ENCODE measurements at places on chromosomes 16 and 17.

- no peak for DNase-seq
Observed at GRCh38 chr16:7321661-7322060, 11.0 kb upstream of the RBFOX1 start.

DNA sequence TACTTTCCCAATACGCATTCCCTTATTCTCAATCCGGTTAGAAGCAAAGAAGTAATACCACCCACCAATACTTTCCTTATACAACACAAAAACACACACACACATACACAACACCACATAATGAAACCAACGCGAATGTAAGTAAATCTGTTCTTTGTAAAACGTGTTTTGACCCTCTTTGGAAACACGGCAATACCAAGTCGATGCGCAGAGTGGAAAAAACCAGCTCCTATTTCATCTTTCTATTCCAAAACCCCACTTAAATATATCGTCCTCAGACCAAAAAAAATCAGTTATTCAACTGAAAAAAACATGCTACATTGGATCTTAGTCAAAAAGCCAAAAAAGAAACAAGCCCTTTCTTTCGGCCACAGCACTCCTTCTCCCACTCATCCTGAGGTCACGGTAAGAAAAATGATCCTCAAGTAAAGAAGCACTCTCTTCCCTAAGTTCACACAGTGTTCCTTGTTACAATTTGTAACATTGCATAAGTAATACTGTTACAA, 31.0 kb upstream of the ARL4D start:
- DNase-seq = peak; percentile 94

GRCh38 chr16:30104090-30104489, 8.1 kb upstream of the YPEL3 start:
- no peak for DNase-seq

DNA sequence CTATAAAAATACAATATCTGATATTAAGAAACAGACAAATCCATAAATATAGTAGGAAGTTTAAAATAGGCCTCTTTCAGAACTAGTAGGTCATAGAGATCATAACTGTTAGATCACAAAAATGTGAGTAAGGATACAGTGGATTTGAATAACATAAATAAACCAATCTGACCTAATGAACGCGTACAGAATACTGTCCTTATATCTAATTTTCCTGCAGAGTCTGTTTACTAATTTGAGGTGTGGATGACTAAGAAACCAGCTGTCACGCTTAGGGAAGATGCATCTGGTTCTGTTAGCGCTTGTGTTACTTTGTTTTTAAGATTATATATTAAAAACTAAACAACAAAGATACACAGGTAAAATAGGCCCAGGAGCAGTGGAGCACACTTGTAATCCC, 14.8 kb downstream of the CPD start:
- no peak for DNase-seq

- DNase-seq = peak; percentile 20
Observed at GRCh38 chr17:44266402-44267164, 1.4 kb downstream of the SLC4A1 start.

GRCh38 chr17:48529683-48530009, 1.2 kb downstream of the HOXB1 start:
- no peak for DNase-seq

- DNase-seq = no peak
Observed at GRCh38 chr16:50555952-50556673, 7.9 kb downstream of the NKD1 start.

DNA sequence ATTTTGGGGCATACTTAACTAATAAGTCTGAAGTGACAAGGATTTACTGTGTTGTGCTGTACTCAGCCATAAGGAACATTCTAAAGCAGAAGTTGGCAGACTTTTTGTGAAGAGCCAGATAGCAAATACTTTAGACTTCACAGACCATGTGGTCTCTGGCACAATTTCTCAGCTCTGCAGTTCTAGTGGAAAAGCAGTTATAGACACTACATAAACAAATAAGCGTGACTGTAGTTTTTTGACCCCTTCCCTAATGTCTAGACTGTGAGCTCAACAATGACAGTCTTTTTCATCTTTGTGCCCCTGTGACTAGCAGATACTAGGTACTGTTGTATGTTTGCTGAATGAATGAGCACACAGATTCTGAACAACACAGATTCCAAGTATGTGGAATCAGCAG, 4.9 kb downstream of the RPAIN start:
- no peak for DNase-seq

DNA sequence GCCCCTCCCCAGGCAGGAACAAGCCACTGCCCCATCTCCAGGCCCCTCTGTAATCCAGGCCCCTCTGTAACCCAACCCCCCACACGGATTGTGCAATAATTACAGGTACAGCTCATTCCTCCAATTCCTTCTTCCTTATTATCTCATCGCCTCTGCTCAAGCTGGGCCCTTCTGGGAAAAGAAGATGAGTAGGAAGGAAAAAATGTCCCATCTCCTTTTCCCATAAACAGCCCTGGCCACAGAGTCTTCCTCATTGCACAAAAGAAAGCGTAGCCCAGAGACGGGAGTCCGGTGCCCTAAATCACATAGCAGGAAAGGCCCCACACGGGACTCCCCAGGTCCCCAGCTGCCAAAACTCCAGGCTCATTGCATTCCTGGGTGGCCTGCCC, 3.6 kb upstream of the LITAFD start:
- DNase-seq = no peak

DNA sequence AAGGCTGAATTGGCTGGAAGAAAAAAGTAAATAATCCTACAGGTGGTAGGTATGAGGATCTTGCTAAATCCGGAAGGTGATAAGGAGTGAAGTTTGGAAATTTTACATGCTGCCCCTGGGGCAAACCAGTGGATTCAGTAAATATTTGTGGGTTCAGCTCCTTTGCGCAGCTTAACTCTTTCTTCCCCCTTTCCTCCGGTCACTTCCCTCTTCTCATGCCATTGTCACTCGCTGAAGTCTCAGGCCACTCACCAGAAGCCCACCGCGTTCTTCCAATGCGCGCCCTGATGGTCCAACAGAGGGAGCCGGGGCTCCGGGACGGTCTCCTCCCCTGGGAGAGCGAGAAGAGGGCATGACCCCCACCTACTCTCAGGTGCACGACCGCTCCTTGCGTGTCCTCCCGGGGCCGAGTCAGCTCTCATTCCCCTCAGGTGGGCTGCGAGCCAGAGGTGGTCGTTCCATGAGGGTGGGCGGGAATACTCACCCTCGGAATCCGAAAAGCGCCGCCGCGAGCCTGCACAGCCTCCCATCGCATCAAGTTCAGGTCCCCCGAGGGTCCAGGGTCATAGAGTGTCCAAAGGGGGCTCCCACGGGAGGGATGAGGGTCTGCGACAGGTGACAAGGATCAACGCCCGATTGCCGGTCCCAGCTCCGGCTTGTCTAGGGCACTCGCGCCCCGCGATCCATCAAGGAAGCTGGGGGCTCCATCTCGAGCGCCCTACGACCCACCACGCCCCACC, 474 bp downstream of the CLN3 start:
- DNase-seq = no peak

GRCh38 chr17:1638624-1639300, 6.8 kb downstream of the SCARF1 start:
- no peak for DNase-seq

GRCh38 chr16:19563377-19563776, 7.9 kb downstream of the VPS35L start:
- no peak for DNase-seq

DNA sequence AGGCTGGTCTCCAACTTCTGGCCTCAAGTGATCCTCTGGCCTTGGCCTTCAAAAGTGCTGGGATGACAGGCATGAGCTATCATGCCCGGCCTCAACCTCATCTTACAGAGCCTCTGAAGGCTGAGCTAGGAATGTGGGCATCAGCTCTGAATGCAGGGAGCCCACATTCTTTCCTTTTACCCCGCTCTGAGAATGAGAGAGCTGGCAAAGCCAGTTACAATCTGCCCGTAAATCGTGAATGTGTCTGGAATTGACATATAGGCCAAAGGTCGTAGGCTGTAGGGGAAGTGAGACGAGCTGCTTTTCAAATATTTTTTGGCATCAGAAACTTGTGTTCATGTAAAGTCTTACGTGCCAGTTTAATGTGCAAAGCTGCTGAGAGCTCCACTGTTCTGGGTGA, 4.5 kb downstream of the TMEM238L start:
- peak; percentile 28 for DNase-seq

DNA sequence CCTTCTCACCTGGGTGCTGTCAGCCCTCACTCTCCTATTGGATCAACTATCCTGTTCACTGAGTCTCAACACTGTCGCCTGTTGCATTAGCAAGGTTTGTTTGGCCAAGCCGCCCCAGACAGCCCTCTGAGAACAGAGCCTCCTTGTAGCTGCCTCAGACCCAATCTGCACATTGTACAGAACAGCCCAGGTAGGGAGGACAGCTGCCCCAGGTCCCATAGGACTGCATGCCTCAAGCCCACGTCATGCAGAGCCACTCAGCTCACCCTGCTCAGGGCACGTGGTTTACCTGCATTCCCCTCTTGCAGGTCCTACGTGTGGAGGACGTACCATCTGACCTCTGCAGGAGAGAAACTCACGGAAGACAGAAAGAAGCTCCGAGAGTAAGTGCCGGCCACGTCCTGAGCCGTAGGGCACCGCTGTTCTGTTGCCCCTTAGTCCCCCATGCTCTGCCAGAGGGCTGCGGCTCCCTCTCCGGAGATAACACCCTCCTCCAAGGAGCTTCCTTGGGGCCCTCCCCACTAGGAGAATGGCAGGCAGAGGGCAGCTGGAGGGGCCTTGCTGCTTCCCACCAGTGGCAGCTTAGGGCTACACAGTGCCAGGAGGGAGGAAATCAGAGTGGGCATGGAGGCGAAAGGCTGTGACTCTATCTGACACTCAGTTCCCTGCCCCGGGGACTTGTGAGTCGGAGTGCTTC, 2.8 kb downstream of the SNRNP25 start:
- DNase-seq = no peak

DNA sequence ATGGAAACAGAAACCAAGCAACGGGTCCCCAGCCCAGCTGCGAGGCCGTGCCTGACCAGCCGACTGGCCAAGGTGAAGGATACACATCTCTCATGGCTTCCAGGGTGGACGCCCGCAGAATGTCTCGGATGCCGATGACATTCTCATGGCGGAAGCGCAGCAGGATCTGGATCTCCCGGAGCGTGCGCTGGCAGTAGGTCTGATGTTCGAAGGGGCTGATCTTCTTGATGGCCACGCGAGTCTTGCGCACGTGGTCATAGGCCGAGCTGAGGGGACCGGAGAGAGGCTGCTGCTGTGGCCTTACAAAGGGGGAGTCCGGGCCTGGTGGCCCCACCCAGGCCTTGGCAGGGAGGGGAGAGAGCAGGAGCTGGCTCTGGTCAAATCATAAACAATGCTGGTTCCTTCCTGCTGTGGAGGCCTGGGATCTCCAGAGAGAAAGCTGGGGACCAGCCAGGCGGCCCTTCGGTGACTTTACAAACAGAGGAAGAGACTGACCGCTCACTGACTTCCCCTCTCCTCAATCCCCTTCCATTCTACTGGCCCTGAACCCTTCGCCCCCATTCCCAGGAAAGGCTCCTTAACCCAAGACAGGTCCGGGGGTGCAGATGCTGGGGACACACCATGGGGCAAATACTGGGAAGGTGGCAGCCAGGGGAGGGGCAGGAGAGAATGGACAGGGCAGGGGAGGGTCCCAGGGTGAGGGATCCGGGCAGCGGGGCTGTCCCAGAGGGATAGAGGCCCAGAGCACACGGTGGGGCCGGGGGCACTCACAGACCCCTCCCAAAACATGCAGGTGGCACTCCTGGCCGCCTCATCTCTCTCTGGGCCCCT, 1.1 kb downstream of the MAPK3 start:
- DNase-seq = no peak

GRCh38 chr17:2064980-2065785, 10.3 kb downstream of the HIC1 start:
- no peak for DNase-seq

DNA sequence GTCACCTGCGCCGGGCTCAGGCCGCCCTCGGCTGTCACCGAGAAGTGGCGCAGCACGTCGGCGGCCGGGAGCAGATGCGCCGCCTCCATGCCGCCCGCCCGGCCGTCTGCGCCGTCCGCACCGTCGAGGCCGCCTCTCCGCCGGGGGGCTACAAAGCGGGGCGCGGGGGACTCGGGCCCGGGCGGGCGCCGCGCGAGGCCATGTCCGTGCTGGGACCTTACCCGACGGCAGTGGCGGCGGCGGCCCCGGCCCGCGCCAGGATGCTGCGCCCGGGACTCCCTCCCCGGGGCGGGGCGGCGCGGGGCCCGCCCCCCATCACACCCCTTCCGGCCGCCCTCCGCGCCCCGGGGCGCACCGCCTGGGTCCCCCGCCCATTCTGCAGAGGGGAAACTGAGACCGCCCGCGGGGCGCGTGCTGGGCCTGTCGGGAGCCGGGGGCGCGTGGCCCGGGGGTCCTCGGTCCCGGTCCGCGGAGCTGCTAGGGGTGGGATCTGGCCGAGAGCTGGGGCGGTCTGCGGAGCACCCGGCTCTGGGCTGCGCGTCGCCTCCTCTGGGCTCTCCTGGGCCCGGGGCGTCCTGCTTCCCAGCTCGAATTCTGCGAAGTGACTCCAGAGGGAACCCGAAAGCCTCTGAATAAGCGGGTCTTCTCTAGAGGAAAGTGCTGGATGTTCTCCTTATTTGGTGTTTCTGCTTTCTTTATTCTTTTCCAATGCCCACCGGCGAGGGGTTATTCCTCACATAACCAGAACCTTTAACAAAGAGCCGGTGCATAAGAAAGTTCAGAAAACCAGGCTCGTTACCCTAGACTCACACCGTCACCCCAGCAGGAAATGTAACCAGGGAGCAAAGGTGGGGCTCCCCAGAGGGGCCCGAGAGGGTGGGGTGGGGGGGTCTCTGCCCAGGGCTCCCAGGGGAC, at the start of gene ATP2A3:
Gene ATP2A3, minus strand, starts transcription at position 235 of the 915 bp plus-strand sequence. Its CDS starts 146 bp downstream, at position 89.
- peak; percentile 56 for DNase-seq

GRCh38 chr16:74893541-74893940, 91.4 kb downstream of the WDR59 start:
- DNase-seq = no peak

DNA sequence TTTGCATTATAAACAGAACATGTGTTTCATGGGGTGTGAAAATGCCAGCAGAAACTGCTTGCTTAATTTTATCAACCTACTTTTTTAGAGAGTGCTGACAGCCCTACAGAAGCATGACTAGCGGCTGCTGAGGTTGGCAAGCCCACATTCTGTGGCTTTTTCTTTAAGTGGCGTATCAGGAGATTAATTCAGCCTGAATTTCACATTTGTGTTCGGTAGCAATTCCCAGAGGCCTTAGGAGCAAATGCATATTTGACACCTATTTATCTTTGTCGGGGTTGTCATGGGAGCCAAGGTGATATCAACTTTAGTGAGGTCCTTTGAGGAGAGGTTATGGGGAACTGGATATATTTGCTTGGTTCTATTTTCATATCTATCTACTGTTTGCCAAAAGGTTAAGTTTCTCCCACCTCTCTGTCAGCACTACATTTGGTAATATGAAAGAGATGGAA, 140.9 kb downstream of the KCNJ2 start:
- DNase-seq = no peak

DNA sequence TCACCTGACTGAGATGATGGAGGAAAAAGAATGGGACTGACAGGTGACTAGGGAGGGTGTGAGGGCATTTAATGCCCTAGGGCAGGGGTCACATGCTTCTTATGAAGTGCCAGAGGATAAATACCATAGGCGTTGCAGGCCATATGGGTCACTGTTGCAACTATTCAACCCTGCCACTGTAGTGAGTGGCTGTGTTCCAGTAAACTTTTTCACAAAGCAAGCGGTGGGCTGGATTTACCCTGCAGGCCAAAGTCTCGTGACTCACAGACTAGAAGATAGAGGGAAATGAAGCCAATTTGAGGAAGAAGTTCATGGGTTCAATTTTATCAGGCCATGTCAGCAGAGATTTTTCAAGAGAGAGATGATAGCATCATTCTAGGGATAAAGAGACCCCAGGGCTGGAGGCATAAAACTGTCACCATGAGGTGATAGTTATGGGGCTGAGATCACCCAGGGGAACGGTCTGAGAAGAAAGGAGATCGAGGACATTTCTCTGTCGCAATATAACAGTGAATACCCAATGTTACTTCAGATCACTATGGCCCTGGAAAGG, 8.6 kb downstream of the ARHGAP17 start:
- no peak for DNase-seq

- DNase-seq = no peak
Observed at GRCh38 chr16:81861915-81862314, 82.8 kb downstream of the PLCG2 start.

All from T47D (cell line).